ENCODE measurements at places on chromosomes 6 and 20.

DNA sequence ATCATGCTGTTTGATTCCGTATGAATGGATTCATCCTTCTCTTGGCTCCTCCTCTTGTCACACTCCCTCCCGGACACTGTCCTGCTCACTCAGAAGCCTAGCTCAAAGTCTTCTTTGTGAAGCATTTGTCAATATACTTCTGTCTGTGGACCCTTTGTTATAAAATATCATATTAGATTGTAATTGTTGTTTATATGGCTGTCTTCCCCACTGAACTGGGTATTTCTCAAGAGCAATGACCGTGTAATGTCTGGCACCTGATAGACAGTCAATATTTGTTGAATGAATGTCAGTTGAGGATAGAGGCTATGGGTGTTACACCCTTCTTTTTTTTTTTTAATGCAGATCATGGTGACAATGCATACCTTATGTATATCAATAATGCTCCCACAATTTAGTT is 335.3 kb downstream of the SOX4 start:
- no peak for DNase-seq

GRCh38 chr6:26554697-26555504 is 16.7 kb downstream of the HMGN4 start:
- DNase-seq = no peak

DNA sequence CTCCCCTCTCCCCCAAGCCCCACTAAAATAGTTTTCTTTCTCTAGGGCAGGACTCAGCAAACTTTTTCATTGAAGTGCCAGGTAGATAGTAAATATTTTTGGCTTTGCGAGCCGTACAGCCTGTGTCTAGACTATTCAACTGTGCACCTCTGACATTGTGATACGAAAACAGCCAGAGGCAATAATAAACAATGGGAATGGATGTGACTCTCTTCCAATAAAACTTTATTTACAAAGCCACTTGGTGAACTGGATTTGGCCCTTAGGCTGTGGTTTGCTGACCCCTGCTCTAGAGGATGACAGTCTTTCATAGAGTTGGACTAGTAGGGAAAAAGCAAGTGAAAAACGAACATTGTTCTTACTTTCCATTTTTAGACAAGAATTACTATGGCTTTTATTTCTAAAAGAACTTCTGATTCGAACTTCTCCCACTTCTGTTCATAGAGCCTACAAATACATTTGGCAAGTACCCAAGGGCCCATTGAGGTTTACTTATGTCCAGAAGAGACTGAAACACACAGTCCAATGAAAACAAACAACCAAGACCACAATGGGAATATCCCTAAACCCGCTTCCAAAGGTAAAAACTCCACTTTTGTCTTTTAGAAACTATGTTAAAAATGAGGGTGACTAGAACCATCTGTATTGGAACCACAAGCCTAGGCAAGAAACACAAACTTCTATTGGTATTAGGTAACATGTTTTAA is 46.4 kb upstream of the CDKAL1 start:
- DNase-seq = no peak

GRCh38 chr6:54112151-54112650 is 958 bp downstream of the MLIP start:
- no peak for DNase-seq

- DNase-seq = no peak
Observed at GRCh38 chr6:92892626-92893170, 526.7 kb downstream of the EPHA7 start.

- DNase-seq = no peak
Observed at GRCh38 chr20:44394452-44394701, 38.9 kb downstream of the HNF4A start.

GRCh38 chr6:3324262-3324942 is 65.7 kb downstream of the PSMG4 start:
- DNase-seq = peak; percentile 55

DNA sequence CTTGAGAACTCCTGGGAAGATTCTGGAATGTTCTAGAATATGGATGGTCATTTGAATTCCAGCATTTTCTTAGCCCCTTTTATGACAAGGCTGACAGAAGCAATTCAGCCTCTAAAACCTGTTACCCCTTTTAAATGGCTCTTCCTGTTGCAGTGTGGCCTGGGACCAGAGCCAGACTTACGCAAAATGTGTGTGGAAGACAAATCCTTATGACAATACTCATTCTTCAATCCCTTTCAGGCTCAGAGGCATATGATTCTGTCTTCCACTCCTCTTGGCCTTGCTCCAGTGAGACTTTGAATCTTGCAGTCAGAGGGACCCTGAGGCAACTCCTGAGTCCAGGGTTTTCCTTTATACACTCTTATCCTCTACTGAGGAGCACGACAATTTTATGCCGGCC is 287.0 kb downstream of the CLIC5 start:
- no peak for DNase-seq

Data from epithelial cell of proximal tubule (primary cell).